ENCODE measurements at places on chromosomes 11 and 22. TPM values are rescaled to one million over a fixed set of nuclear protein-coding genes. Genes with fewer than 3 reads are reported as not detected.

The CCDC73 gene
- total RNA-seq, result not detected

The NXPE4 gene
- total RNA-seq, result not detected

DNA sequence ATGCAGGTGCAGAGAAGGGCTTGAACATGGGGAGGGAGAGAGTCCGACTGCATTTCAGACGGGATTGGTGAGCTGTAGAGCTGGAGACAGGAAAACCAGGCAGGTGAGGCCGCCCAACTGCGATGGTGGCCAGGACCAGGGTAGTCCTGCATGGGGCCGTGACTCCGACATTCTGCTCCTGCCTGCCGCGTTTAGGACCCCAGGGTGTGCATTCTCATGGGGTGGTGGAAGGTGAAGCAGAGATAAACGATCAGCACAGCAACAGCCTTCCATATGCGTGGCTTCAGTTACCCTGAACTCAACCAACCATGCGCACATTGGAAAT is 29.3 kb downstream of the SHANK2 start:
- no peak for DNase-seq

The IGSF22 gene
- total RNA-seq, result not detected

- DNase-seq, result no peak
These were observed 638 bp downstream of the SAAL1 start for GRCh38 chr11:18105086-18105801.

The OR56A1 gene
- total RNA-seq, result not detected

GRCh38 chr22:47437110-47437509 is 674.7 kb downstream of the TBC1D22A start:
- no peak for DNase-seq

The KCTD14 gene
- total RNA-seq, result 2.0 TPM

DNA sequence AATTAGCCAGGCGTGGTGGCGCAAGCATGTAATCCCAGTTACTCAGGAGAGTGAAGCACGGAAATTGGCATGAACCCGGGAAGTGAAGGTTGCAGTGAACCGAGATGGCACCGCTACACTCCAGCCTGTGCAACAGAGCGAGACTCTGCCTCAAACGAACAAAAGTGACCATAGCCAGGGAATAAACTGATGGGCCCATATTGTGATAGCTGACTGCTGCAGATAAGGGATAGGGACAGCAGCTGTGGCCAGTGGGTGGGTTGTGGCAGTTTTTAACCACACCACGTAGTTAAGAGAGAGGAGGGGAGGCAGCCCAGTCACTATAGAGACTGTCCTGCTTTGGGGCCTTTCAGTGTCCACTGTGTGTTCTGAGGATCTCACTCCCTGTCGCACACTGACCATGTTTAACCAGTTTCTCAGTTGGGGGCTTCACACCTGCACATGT is 58.9 kb downstream of the PISD start:
- no peak for DNase-seq
